ENCODE measurements at places on chromosomes 12 and 14.

DNA sequence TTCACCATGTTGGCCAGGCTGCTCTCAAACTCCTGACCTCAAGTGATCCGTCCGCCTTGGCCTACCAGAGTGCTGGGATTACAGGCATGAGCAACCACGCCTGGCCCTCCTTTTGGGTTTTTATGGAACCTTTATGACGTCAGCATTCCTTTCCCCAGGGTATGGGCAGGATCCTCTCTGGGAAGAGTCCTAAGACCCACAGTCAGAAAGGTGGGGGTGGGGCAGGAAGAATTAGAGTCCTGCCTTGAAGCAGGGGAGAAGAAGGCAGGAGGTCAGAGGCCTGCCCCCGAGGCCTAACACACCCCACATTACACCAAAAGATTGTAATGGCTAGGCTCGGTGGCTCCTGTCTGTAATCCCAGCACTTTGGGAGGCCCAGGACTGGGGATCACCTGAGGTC, 30.8 kb upstream of the CDK17 start:
- no peak for DNase-seq

DNA sequence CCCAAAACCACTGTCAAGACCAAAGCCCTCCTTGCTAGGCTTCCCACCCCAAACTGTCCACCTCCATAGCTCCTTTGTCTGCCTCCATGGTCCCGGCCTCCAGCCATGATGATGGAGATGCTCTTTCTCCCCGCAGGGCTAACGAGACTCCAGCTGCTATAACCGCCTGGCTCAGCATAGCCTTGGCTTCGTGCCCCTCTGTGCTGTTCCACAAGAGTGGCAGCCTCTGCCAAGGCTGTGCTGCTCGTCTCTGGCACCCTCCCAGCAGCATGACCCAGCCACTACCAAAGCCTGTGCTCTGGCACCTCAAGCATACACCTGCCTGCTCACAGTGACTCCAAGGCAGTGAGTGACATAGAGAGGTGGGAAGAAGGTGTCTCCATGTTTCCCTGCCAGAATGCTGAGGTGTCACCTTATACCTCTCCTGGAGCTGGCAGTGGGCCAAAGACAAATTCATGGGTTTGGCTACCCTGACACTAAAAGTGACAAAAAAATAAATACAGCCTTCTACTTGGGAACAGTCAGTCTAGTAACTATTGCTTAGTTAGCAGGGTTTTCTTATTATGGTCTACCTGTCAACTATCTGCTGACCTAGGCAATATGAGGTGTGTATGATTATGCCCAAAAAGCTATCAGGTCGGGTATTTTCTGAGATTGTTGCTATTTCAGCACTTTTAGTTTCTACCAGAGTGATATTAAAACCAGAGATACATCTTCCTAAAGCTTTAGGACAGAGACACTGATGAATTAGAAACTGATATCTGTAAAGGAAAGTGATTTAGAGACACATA, 16.1 kb upstream of the KRT73 start:
- DNase-seq, result peak; percentile 85

DNA sequence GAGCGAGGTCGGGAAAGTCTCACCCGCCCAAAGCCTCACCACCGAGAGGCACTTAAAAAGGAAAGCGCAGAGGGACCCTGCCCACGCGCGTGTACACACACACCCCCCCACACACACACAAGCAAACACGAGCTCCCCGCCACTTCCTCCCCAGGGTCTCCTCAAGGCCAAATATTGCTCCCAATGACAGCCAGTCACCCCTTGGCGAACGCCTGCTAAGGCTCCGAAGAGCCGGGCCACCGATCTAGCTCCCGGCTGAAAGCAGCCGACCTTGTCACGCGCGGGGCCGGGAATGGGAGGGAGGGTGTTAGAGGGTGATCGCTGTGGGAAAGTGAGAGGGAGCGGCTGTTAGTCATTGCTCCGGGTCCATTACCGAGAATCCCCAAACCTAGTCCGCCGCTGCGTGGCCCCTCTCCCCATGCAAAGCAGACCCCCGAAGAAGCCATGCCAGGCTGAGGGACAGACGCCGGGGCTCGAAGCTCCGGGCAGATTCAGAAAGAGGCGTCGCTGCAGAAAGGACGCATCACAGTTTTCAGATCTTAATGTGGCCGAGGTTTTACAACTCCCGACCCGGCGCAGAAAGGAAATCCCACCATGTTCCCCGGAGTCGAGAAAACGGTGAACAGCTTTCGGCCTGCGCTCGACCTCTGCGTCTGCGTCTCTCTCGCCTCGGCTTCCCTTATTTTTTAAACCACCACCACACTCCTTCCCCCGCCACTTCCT, 2.6 kb downstream of the BMP4 start:
- DNase-seq, result peak; percentile 12

DNA sequence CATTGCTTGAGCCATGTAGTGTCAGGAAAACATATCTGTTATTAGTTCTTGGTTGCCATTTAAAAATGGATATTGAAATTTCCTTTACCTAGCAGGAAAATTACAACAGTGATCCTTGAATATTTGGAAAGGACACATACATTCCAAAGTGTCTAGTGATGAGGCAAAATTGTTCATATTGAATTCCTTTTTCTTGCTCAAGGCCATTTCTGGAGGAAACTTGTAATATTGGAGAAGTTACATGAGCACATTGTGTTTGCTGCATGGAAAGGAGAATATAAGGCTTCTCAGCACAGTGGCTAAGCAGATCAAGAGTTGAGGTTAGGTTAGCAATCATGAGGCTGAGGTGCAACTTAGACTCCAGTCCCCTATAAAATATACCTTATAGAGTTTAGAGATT, 121.9 kb downstream of the PDE3A start:
- DNase-seq, result no peak

DNA sequence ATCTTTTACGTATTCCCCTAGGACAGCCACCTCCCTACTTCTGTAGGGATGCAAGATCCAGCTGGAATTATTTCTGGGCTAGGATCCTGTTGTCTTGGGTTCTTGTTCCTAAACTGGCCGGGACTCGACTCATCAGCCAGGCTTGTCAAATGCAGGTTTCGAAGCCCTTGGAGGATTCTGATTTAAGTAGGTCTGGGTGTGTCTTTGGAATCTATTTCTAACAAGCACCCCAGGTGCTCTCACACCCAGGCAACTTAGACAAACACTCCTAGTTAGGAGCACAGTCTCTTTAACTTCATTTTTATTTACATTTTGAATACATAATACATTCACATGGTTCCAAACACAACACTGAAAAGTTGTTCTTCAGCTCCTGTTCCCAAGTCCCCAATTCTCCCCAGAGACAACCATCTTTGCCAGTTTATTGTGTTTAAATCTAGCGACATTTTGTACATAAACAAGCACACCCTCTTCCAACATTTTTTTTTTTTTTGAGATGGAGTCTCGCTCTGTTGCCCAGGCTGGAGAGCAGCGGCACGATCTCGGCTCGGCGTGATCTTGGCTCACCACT, 20.9 kb downstream of the MORN3 start:
- DNase-seq, result no peak

- no peak for DNase-seq
Observed at GRCh38 chr14:71397371-71397770, 490.1 kb downstream of the PCNX1 start.

- no peak for DNase-seq
Observed at GRCh38 chr12:1876086-1876485, 42.4 kb downstream of the CACNA2D4 start.

DNA sequence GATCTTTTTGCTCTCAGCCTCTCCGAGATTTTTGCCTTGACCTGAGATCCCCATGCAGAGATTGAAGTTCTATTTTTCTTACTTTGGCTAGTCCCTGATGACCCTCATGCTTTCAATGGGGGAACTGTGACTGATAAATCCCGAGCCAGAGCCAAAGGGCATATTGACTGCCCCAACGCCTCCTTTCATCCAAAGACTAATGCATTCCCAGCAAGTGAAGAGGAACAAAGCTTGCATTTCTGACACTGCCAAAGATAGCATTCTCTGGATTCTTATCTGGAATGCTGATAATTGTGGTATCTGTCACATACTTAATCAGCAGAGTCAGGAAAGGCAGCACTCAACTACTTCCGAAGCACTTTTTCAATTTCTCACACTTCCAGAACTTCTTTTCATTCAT, 152.3 kb upstream of the EGLN3 start:
- DNase-seq, result no peak

DNA sequence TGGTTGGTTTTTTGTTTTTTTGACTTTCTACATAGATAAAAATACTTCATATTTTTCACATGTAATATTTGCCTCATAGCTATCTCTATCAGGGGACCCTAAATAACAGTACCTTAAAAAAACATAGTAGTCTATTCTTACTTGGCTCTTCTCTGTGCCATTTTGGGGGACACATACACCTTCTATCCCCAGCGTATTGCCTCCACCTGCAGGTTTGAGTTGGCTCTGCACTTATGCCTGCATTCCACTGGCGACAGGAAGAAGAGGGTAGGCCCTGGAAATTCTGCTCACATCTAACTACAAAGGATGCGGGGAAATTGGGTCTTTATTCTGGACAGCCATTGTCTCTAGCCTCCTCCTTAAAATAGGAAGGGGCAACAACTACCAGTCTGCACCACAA, 13.8 kb upstream of the IFI27L2 start:
- DNase-seq, result no peak

DNA sequence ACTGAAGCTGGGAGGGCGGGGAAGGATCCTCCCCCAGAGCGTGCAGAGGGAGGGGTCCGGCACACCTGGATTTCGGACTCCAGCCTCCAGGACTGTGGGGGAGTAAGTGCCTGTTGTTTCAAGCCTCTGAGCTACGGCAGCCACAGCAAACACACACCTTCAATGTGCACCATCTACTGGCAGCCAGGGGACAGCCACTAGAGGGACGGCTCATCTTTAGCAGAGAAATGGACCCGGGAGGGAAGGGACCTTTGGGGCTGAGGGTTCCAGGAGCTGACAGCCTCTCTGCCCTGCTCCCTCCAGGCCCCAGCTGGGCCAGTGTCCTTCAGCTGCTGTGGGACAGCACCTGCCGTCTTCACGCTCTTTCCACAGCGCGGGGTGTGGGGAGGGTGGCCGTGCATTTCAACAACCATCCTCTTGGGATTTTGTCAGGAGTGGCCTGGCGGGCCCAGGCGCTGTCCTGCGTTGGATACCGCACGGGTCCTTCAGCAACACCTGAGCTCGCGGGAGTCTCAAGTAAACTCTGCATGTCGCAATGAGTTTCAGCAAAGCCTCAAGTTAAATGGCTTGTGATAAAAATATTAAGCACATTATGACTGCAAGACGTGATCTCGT, 209.2 kb upstream of the C14orf180 start:
- DNase-seq, result peak; percentile 17

GRCh38 chr12:91094032-91094662, 17.1 kb downstream of the LUM start:
- DNase-seq, result no peak

Measured in globus pallidus (tissue), 1 donor.